ENCODE measurements at places on chromosomes 2 and 18. TPM values are rescaled to one million over a fixed set of nuclear protein-coding genes. Genes with fewer than 3 reads are reported as not detected.

PCARE gene
- not detected for total RNA-seq

LCT gene
- 0.03 TPM for total RNA-seq

C1GALT1C1L gene
- 1.7 TPM for total RNA-seq

IGFBP5 gene
- 0.20 TPM for total RNA-seq

AKAIN1 gene
- total RNA-seq: not detected

CCDC68 gene
- total RNA-seq: 3.8 TPM

IL36G gene
- not detected for total RNA-seq

REG3G gene
- total RNA-seq: not detected

SLC9A4 gene
- not detected for total RNA-seq

TTR gene
- not detected for total RNA-seq

UGT1A4 gene
- 0.06 TPM for total RNA-seq

TGFA gene
- 7.6 TPM for total RNA-seq

CFC1 gene
- total RNA-seq: not detected

OTX1 gene
- 4.7 TPM for total RNA-seq

CGREF1 gene
- 8.4 TPM for total RNA-seq

ANKRD30B gene
- 0.02 TPM for total RNA-seq

ST8SIA3 gene
- total RNA-seq: not detected

BCL11A gene
- 0.20 TPM for total RNA-seq

TEKT4 gene
- total RNA-seq: not detected

WDR35 gene
- 17.2 TPM for total RNA-seq

GALNT14 gene
- 48.4 TPM for total RNA-seq

SERPINB3 gene
- 0.12 TPM for total RNA-seq

KLHL30 gene
- 0.24 TPM for total RNA-seq

SKOR2 gene
- not detected for total RNA-seq

STARD7 gene
- 97.4 TPM for total RNA-seq

All from A549 treated with CORT108297 at 1 μM for 4 hours (cell line).